Testis (tissue), 5 donors: ENCODE measurements at places on chromosomes 6 and 20.

DNA sequence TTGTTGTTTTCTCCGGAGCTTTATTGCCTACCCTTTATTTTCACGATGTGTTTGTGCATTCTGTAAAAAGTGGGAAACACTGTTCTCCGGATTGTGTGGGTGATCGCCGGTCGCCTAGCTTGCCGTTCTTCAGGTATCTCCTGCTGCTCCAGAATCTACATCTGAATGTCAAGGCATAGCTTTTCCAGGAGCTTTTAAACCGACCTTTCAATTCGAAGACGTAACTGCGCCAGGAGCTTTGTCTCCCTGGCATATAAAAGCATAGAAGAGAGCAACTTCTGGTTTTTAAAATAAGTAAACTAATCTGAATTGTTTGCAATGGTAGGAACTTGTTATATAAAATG, 96.0 kb downstream of the HFE start:
- no peak for DNase-seq

DNA sequence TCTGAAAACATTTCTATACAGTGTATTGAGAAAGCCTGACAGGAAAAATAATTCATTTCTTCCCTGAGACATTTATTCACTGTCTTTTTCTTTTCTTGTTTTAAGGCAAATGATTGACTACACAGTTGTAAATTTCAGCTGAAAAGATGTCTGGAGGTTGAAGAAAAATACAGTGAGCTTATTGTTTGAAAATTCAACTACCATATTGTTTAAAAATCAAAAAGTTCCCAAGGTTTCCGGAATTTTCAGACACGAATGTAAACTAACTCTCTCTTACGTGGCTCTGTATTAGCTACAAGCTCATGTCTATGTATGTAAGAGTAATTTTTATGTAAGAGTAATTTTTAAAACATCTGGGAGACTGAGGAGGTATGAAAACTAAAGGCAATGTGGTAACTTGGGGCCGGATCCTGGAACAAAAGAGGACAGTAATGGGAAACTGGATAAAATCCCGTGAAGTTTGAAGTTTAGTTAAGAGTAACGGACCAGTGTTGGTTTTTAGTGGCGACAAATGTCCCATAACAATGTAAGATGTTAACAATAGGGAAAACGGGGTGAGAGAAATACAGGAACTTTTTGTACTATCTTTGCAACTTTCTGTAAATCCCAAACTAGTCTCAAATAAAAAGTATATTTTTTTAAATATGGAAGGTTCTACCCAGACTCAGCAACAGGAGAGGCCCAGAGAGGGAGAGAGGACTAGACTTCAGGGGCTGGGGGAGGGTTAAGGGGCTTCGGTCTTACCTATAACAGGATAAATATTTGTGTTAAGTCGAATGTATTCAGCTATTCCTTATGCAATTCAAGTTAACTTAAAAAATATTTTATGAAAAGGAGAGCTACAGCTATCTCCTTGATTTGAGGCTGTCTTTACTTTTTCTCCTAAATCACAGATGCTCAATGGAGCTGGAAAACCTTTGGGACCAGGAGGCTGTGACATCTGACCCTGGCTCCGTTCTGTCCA, 1.3 kb downstream of the PTGIS start:
- no peak for DNase-seq

DNA sequence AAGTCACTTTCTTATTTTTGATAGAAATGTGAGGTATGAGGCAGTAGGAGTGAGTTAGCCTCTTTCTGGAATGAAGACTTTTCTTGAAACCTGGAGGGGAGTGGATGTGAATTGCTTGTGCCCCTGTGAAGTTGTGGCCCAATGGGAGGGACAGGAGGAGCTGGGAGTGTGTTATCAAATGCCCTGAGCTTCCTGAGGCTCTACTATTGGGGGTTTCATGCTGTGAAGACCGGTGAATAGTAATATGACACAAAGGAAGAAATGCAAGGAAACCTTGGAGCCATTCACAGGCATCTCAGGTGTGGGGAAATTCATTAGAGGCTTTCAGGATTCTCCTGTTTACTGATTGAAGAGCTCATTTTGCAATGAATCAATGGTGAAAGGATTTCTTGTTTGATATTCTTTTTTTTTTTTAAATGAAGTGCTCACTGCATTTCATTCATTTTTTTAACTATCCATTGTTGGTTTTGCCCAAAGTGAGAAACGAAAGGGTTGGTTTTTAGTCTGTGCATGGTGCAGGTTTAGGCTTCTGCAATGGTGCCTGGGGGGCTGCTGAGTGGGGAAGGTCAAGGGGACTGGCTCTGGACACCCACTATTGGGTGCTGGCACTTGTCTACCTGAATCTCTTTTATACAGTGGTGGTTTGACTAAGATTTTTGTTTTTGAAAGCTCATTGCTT, 8.2 kb downstream of the RNF144B start:
- no peak for DNase-seq

DNA sequence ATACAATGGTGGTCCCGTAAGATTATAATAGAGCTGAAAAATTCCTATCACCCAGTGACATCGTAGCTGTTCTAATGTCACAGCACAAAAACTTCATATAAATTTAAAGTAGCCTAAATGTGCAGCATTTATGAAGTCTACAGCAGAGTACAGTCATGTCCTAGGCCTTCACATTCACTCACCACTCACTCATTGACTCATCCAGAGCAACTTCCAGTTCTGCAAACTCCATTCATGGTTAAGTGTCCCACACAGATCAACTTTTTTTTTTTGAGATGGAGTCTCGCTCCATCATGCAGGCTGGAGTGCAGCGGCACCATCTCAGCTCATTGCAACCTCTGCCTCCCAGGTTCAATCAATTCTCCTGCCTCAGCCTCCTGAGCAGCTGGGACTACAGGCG, 20.9 kb upstream of the KCNG1 start:
- no peak for DNase-seq

GRCh38 chr6:149628875-149629510, 19.5 kb downstream of the KATNA1 start:
- no peak for DNase-seq

GRCh38 chr20:8912731-8913130, 156.2 kb upstream of the PLCB4 start:
- no peak for DNase-seq

DNA sequence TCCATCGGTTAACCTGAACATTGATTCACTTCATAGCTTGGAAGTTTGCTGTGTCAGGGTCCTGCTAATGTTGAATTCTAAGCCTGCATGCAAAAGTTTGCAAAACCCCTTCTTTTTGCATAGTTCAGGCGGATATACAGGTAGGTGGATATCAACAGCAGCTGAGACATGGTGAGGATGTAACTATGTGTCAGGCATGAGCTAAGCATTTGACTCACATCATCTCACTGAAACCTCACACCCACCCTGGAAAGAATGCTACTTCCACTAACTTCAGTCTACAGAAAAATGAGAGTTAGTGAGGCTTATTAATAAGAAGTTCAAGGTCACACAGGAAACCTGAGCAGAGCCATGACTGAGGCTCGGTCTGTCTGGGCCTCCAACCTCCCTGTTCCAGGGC, 276.9 kb downstream of the BMP7 start:
- DNase-seq = no peak
